Activated T-helper 1 cell treated with Interleukin-2 at 50 U/mL for 16 hours (primary cell): ENCODE measurements at places on chromosomes 7 and 10.

DNA sequence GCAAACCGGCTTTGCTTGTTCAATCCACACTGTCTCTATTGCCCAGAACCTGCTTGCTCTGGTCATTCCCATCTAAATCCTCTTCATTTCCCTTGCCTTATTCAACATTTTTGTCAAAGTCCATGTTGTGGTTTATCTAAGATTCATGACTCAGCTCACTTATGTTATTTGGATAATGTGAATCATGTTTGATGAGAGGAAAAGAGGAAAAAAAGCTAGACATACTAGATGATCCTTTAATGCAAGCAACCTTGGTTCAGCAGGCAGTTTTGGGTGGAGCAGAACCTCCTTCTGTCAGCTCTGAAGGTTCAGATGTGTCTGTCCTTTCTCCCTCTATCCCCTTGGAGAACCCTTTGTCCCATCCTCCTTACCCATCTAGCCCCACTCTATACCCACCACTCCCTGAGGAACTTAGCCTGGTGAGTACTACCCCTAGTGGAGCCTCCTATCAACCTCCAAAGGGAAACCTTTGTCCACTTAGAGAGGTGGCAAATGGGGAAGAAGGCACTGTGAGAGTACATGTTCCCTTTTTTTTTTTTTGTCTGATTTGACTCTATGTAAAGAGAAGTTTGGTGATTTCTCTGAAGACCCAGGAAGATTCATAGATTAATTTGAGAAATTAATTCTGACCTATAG, 2.1 kb upstream of the SAMD9L start:
- no peak for DNase-seq

DNA sequence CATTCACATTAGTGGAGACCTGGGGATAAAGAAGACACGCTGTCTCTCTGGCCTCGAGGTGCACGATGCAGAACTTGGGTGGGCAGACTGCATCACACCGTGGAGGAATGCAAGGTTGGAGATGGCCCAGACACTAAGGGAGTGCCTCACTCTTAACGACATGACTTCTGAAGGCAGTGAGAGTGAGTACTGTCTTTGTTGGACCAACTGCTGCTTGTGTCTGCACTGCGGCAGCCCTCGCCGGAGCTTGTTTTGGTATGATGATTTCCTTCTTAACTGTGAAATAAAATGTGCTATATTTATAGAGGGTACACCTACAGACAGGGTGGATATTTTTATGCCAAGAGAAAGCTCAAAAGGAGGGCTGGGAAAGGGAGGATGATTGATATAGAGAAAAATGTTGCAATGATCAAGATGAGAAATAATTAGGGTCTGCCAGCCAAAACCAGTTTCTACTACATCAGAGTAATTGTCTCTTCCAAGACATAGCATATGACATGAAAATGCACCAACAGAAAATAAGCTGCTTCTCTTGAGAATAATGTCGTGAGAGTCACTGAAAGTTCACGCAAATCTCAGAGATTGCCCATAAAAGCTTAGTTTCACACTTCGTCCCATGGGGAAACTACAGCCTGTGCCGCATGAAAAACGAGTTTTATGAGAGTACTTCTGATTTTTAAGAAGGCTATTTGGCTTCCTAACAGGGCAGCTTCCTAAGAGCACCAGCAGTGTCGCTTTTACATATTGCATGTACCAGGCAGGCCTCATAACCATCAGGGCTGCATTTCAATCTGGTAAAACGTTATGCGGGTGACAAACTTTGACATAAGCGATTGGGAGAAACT, 127.1 kb downstream of the TAX1BP1 start:
- DNase-seq, result no peak

GRCh38 chr7:67006965-67007364, 10.3 kb downstream of the TYW1 start:
- no peak for DNase-seq

- DNase-seq, result no peak
Observed at GRCh38 chr7:45574416-45574668, 174 bp downstream of the ADCY1 start.

- no peak for DNase-seq
Observed at GRCh38 chr7:27575613-27576012, 87.1 kb downstream of the HIBADH start.

DNA sequence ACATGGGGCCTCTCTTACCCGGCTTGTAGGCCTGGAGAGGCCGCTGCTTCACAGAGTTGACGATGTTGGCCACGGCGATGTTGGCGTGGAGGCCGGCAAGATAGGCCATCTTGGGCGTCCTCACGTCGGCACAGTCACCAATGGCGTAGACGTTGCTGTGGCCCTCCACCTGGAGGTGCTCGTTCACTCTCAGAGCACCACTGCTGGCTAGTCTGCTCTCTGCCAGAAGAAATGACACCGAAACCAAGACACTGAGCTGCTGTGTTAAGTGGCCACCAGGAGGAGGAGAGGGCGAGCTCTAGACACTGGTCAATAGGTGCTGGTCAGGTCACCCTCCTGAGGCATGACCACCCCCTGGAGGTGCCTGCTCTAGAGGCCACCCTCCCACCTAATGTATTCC, 17.7 kb downstream of the AIFM2 start:
- no peak for DNase-seq

DNA sequence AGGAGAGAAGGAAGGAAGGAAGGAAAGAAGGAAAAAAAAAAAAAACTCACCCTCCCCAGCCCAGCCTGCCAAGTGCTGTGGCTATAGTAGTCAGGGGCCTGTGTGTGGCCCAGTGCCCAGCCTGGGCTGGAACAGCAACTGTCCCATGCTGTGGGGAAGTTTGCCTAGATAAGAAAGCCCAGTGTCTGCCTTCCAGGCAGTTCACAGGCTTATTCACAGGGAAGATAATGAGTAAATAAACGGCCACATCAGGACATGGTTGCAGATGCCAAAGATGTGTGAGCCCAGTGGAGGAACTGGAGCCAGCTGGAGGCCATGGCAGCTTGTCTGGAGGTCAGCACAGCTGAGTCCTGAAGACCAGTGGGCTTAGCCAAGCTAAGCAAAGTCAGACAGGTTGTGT, 132.4 kb upstream of the FOXK1 start:
- DNase-seq, result no peak

DNA sequence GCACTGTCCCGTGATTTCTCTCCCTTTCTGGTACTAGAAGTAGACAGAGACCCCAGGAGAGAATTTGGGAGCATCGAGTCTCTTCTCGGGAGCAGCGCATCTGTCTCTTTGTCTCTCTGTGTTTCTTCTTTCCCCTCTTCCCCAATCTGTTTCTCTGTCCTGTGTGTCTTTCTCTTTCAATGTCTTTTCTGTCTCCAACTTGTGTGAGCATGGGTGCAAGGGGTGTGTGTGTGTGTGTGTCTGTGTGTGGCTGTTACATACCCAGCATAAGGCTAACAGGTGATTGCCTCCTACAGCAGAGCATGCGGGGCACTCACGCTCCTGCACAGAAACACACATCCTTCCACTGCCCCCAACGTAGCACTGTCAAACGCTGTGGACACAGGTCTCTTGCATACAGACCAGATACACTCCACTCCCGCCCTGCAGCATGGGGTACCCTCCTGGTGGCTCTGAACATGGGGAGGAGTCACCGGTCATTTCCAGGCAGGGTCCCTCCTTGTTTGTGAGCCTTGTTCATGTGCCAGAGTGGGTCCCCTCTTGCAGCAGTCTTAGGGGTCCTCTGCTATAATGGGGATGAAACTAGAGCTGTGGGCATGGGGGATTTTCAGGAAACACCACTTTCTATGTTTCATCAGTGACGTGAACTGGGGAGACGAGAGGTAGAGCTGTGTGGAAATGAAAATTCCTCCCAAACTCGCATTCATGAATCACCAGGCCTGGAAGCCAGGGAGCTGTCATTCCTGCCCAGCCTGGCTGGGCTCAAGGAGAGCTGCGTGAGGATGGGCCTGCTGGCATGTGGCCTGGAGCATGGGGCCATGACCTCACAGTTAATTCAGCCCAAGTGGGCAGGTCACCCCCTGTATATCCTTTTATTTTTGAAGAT, 980 bp downstream of the ADAMTS14 start:
- DNase-seq, result no peak

- DNase-seq, result no peak
Observed at GRCh38 chr10:102611514-102612087, 32.7 kb upstream of the TRIM8 start.

GRCh38 chr7:70696201-70696754, 435.7 kb upstream of the GALNT17 start:
- DNase-seq, result no peak

DNA sequence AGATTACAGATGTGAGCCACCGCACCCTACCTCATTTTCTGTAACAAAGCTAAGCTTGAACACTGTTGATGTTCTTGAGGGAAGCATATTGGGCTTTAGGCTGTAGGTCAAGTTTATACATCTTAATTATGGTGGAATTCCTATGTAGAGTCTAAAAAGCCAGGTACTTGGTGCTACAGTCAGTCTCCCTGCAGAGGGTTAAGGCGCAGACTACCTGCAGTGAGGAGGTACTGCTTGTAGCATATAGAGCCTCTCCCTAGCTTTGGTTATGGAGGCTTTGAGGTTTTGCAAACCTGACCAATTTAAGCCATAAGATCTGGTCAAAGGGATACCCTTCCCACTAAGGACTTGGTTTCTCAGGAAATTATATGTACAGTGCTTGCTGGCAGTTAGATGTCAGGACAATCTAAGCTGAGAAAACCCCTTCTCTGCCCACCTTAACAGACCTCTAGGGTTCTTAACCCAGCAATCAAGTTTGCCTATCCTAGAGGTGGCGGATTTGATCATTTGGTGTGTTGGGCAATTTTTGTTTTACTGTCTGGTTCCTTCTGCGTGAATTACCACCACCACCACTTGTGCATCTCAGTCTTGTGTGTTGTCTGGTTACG, 6.0 kb downstream of the PPIA start:
- no peak for DNase-seq

DNA sequence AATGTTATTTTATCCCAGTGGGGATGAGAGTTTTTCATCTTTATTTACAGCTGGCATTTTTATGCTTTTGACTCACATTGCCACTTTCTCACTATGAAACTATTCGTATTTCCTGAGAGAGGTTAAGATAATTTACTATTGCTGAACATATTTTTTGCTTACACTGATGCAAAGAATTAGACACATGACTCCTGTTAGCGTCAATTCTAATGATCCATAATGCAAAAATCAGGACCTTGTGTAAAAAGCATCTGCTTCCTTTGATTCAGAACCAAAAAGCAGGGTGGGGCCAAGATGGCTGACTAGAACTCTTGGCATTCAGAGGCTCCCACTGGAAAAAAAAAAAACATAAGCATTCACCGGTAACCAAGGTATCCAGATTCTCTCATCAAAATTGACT, 464.8 kb downstream of the SEMA3D start:
- no peak for DNase-seq

GRCh38 chr7:28572321-28573058, 160.2 kb downstream of the CREB5 start:
- no peak for DNase-seq

GRCh38 chr10:12214763-12215218, 18.8 kb downstream of the CDC123 start:
- DNase-seq, result no peak

- DNase-seq, result no peak
Observed at GRCh38 chr10:112977426-112977898, 27.4 kb downstream of the TCF7L2 start.

- DNase-seq, result no peak
Observed at GRCh38 chr10:114026189-114027040, 17.3 kb upstream of the ADRB1 start.

DNA sequence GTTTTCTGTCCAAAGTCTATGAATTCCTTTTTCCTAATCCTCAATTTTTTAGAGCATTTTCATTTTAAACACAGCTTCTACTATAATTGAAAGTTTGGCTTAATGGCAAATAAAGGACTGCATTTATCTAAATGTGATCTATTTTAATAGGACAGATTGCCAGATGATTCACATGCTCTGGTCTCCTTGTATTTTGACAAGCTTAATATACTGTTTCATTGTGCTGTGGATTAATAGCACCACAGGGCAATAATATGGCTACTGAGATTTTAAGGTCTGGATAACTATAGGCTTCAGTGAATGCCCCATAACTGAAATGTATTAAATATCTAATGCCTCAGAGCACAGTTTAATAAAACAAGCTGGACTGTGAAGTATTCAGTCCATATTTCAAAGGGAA, 1362.8 kb downstream of the XPNPEP1 start:
- DNase-seq, result no peak

DNA sequence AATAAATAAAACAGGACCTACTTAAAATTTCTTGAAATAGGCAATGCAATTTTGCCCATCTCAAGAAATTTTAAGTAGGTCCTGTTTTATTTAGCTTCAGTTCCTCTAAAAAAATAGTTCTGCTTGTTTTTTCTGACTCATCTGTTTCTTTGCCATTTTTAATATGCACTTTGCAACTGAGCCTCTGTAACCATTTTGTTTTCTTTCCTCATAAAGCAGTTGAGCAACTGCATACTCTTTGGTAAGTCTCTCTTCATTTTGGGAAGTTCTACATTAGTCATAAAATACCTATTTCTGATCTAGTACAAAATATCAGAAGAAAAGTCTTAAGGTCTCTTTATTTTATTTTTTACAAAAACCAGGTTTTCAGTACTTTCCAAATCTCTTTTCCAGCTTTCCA, 18.0 kb downstream of the TAS2R40 start:
- no peak for DNase-seq
